Memory B cell (primary cell): ENCODE measurements at places on chromosomes 12 and 14.

GRCh38 chr12:99833397-99833796 lies 151.3 kb downstream of the ANKS1B start:
- DNase-seq = no peak

DNA sequence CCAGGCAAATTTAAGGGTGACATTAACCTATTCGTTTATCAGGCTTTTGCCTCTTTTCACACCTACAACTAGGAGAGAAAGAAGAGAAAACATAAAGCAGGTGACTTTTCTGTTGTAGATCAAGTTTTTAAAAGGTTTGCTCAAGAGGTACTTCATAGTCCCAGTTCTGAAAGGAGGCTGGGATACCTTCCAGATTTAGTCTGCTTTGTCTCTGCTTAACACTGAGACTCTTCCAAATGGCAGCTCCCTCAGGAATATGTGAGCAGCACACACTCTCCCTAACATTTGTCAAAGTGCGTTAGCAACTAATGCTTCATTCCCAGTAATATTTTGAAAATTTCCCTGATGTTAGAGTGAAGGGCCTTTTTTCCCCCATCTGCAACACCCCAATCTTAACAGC lies 133.7 kb upstream of the RASSF8 start:
- DNase-seq = no peak

DNA sequence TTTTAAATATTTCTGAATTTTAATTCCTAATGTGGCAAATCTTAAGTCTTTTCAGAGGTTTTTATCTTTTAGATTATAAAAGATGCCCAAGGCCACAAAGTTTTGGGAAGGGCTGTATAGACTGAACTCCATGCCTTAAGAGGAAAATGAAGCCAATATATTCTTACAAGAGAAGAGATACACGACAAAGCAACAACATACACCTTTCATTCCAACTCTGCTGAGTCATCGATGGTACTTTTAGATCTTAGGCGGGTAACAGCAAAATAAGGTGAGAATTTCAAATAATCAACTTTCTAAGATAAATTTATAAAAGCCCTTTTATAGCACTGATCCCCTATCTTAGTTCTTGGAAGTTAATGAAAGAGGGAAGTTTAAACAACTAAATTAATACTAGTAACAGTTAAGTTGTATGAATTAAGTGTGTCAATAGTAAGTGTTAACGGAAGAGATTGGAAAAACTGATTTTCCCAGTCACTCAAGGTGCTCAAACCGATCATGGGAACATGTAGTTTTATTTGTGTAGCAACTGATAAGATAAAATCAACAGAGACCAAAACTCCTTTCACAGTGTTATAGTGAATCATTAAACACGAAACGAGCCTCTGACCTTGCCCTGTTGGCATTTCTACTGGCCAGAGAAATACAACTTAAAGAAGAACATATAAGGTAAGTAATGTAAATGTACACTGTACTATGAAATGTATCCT lies 18.8 kb upstream of the PIK3C2G start:
- no peak for DNase-seq

DNA sequence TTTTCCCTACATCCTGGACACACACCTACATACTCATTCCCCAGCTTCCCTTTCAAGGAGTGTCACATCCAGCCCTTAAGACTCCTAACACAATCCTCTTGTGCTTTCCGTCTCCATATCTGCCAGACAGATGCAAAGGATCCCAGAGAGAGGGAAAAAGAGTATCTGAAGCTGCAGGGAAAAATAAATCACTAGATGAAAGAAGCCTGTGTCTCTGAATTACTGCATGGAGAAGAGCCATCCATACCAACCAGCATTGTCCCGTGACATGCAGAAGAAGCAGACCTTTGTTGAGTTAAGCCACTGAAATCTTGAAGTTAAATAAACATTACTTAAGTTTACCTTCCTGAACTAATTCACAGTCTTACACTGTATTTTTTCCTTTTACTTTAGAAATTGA lies 54.6 kb downstream of the GTF2A1 start:
- no peak for DNase-seq

DNA sequence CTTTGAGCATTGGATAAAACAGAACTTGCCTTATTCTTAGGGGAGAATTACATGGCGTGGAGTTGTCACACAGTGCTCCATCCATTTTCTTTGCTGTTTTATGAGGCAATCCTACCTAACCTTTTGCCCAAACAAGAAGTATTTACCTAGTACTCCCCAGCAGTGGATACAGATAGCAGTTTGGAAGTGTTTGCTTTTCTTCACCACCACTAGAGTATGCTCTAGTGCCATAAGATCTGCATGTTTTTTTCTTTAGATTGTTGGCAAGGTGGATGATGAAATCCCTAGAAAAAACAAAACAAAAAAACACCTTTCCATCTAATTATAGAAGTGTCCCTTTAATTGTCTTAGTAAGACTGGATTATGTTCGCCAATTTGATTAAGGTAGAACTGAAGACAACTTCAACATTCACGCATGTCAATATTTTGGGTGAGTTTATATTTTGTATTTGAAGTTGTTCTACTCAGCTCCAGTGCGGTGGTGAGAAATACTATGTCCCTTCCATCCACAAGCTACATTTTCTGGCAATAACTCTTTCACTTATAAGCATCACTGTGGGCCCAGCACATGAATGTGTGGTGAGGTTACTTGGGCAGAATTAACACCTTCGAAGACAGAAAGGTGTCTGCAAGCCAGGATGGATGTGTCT lies 23.6 kb upstream of the TMEM260 start:
- DNase-seq = no peak

- no peak for DNase-seq
Measured at GRCh38 chr14:79668951-79669350, 542.4 kb downstream of the DIO2 start.

GRCh38 chr12:50317203-50317602 lies 33.9 kb upstream of the LIMA1 start:
- DNase-seq = no peak

DNA sequence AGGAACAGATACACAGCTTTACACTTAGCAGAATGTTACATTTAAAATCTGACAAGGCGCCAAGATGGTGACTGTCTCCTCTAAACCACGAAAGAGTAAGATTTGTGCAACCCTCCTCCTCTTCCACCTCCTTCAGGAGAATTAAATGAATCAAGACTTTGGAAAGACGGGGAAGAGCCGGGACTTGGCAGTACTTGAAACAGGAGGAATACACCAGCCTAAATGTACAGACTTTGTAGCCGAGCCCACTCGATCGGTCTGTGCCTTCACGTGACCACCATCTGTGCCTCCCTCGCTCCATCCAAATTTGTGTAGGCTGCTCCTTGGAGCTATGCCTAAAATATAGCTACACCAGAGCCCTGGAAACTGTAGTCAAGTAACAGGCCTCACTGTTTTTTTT lies 38.3 kb downstream of the SSPN start:
- DNase-seq = no peak

DNA sequence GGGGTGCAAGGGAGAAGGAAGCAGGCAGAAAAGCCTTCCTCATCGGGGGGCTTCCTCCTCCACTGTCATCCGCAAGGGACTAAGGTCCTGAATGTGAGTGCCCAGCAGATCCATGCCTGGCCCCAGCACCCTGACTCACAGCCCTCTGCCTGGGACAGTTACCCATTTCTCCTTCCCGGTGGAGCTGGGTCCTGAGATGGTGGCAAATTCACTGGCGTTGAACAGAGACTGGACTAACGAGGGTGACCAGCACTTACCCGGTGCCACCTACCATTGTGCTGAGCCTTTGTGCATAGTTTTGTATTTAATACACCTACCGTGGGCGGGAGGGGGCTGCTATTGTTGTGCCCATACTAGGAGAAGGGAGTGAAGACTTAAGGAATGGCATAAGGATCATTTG lies 30.9 kb upstream of the PLEKHG6 start:
- no peak for DNase-seq
